ENCODE measurements at places on chromosomes 4 and X.

DNA sequence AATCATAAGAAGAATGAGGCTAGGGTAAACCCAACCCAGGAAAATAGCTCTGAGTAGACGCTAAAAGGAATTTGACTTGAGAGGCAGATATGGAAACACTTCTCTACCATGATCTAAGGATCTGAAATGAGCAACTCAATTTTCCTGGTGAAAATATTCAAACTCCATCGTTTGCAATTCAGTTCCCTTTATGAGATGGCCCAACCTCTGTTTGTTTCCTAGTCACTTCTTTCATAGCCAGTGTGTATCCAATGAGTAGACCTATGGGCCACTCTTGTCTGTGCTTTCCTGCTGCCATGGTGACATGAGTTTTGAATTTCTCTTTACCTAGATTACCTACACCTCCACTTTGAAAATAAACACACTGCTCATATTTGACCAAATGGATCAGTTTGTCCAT is 176.2 kb upstream of the GPRIN3 start:
- no peak for DNase-seq

- DNase-seq: no peak
Observed at GRCh38 chrX:150182161-150182560, 181.0 kb upstream of the MAMLD1 start.

DNA sequence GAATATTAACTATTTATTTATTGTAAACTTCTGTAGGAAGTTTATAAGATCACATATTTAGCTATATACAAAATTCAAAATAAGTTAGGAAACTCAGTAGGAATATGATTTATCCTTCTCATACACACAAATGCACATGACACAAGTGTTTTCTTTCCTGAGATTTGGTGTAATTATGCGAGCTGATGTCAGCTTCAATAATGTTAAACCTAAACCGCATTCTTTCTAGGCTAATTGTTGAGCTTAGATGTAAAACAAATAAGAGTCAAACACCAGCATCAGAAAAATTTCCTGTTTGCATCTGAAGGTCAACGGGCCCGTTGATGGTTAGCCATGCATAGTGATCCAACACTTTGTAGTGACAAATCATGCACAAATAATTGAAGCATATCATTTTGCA is 30.8 kb downstream of the RASGEF1B start:
- no peak for DNase-seq

DNA sequence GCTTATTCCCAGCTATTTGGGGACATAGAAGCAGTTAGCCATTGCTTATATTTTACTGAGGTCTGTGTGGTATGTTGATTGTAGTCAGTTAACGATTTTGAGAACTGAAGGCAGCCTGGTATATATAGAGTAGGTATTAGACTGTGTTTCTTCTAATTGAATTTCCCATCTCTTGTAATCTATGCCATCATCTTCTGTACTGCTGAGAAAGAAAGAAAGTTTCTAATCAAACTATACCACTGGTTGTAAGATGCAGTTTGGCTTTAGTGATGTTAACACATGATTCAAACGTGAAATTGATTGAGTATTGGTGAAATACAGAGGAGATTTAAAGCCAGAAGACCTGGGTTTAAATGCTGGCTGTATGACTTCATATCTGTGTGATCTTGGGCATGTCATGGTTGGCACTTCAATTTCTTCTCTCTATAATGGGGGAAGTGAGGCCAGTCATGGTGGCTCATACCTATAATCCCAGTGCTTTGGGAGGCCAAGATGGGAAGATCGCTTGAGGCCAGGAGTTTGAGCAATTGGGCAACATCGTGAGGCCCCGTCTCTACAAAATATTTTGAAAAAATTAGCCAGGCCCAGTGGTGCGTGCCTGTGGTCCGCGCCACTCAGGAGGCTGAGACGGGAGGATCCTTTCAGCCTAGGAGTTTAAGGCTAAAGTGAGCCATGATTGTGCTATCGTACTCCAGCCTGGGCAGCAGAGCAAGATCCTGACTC is 11.6 kb downstream of the HTT start:
- DNase-seq: no peak

DNA sequence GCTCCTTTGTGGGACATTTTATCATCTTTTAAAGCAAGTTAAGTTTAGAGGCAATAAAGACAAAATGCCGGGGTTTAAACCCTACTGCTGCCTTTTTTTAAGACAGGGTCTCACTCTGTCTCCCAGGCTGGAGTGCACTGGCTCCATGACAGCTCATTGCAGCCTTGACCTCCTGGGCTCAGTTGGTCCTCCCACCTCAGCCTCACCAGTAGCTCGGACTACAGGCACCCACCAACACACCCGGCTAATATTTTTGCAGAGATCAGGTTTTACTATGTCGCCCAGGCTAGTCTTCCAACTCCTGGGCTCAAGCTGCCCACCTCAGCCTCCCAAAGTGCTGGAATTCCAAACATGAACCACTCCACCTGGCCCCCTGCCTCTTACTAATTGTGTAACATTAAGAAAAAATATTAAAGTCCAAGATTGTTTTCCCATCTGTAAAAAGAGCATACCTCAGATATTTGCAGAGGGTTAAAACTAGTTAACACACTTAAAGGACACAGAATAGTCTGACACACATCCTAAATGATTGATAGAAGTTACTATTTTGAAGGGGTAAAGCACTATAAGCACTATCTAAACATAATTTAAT is 9.8 kb downstream of the HNRNPD start:
- no peak for DNase-seq

DNA sequence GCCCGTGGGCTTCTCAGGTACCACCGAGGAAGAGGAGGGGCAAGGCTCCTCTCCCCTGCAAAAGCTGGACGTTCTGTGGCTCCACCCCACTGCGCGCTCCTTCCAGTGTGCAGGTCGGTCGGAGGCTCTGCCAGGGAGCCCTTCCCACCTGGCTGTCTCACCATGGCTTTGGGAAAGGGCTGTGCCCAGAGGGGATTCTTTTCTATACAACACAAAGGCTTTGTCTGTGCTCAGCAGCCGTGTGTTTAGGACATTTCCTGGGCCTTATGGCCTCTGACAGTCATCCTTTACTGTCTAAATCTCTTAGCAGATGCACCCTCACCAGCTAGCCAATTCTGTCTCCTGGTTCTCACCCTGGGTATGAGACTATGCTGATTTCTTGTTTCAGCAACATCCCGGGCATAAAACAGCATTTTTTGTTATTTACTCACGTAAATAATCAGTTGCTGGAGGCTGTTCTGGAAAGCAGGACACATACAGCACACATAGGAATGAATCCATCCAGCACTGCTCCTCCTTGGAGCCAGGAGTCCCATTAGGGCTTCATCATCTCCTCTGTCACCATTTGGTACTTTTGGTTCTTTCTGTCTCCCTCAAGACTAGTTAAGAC is 20.4 kb upstream of the ATXN3L start:
- no peak for DNase-seq

DNA sequence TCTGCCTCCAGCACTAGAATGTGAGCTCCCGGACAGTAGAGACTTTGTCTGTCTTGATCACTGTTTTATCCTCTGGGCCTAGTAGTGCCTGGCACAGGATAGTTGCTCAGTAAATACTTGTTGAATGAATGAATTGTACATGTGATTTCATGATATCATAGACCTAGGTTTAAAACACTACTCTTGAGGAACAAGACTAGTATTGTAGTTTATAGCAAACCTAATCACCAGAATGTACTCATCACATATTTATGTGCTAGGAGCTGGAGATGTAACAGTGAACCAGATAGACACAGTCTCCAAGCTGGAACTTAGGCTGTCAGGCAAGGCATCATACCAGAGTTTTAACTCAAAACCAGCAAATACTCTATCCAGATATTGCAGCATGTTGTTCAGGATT is 23.5 kb downstream of the GAB3 start:
- no peak for DNase-seq

DNA sequence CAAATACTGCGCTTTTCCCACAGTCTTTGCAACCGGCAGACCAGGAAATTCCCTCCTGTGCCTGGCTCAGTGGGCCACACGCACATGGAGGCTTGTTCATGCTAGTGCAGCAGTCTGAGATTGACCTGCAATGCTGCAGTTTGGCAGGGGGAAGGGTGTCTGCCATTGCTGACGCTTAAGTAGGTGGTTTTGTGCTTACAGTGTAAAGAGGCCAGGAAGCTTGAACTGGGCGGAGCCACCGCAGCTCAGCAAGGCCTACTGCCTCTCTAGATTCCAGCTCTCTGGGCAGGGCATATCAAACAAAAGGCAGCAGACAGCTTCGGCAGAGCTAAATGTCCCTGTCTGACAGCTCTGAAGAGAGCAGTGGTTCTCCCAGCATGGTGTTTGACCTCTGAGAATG is 390.5 kb upstream of the TECRL start:
- DNase-seq: no peak

GRCh38 chr4:98711526-98711925 is 53.1 kb upstream of the TSPAN5 start:
- DNase-seq: no peak

- peak; percentile 50 for DNase-seq
Observed at GRCh38 chr4:57426779-57427395, 316.7 kb upstream of the IGFBP7 start.

GRCh38 chrX:142249721-142250120 is 44.6 kb upstream of the MAGEC2 start:
- no peak for DNase-seq

GRCh38 chr4:126800575-126801141 is 832.1 kb upstream of the INTU start:
- DNase-seq: no peak

DNA sequence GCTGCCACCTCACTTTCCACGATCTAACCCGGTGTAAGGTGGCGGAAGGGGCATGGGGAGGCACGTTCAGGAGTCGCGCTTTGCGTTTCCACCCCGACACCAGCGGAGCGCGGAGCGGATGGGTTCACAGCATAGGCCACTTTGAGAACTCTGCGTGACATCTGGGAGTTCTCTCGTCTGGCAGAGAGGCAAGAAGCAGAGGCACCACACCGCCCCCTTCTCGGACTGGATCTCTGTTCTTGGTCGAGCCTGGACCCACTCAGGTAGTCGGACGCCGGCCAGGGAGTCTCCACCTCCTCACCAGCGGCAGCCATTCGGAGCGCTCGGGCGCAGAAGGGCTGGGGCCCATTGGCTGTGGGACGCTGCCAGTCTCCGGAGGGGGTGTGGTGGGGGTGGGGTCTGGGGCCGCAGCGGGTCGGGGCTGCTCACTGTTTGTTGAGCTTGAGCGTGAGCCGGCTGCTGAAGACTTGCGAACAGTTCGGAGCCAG is at the start of gene DACH2:
TSS of gene DACH2 (plus strand) at position 428 of the 488 bp plus-strand sequence.
- DNase-seq: peak; percentile 87
